Activated CD4-positive, alpha-beta T cell treated with anti-CD3 and anti-CD28 coated beads, Interleukin-2, Interleukin-6, amounts not matched to agents 100 ng/mL and 50 ng/mL, durations not matched to agents 16 hours and 8 hours (primary cell): ENCODE measurements at places on chromosomes 11 and 22.

GRCh38 chr11:97888641-97889040, 1132.1 kb upstream of the CNTN5 start:
- DNase-seq, result no peak

DNA sequence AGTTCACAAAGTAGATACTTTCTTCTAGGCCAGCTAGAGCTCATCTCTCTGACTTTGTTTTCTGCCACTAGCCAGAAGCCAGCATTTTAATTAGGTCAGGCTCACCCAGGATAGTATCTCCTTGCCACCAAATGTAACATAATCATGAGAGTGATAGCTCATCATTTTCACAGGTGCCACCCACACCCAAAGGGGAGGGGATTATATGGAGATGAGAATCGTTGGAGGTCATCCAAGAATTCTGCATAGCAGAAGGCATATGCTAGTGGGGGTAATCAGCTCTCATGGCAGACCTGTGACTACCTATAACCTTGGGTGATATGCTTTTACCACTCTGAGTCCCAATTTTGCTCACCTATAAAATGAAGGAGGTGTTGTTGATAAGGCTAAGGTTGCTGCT, 523.0 kb downstream of the METTL15 start:
- no peak for DNase-seq

- no peak for DNase-seq
Observed at GRCh38 chr11:99893811-99894210, 793.3 kb upstream of the ARHGAP42 start.

- no peak for DNase-seq
Observed at GRCh38 chr11:21556926-21557325, 636.0 kb upstream of the ANO5 start.

GRCh38 chr11:59151761-59152160, 9.1 kb downstream of the FAM111A start:
- DNase-seq, result peak; percentile 12

DNA sequence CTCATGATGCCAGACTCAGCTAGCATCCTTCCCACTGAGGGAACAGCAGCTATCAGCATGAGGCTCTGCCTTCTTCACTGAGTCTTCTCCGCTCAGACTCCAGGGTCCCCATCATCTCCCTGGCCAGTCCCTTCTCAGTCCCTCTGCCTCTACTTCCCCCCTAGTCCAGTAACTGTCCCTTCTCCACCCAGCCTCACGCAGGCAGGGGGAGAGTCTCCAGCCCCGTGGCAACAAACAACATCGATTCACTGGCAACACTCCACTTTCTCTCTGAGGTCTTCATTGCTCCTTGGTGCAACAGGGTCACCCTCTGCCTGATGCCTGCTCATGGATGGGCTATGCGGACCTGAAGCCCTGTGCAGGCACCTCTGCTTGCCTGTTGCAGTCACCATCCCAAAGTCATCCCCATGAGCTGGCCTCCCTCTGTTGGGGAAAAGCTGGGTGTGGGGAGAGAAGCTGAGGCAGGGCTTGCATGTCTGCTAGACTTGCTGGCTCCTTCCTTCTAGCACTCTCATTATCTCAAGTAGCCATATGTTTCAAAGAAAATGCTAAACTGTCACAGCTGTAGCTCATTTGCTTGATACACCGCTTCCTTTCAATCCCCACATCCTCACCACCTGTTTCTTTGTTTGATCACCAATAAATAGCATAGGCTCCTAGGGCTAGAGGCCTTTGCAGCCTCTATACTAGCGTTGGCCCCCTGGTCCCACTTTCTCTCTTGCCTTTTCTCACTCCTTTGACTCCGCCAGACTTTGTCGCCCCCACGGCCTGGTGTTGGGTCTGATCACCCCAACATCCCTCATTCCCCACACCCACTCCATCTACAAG, 4.3 kb upstream of the BCR start:
- no peak for DNase-seq
